Renal cortical epithelial cell (primary cell): ENCODE measurements at places on chromosomes 5 and 9. TPM values are rescaled to one million over a fixed set of nuclear protein-coding genes. Genes with fewer than 3 reads are reported as not detected.
A peak's percentile ranks its signal among the peaks of the same experiment; 100 is the strongest.

- DNase-seq = no peak
Observed at GRCh38 chr5:156695774-156696173, 154.3 kb upstream of the PPP1R2B start.

Gene EFNA5
- 27.8 and 107 TPM in 2 replicates for total RNA-seq

Gene ARL14EPL
- 0.20 TPM in 1 of 2 replicates, not detected in the other for total RNA-seq

Gene SEMA6A
- total RNA-seq = 1.0 and 6.9 TPM in 2 replicates

- peak; percentile 47 for DNase-seq
Observed at GRCh38 chr9:112601636-112602035, 115.0 kb downstream of the KIAA1958 start.

DNA sequence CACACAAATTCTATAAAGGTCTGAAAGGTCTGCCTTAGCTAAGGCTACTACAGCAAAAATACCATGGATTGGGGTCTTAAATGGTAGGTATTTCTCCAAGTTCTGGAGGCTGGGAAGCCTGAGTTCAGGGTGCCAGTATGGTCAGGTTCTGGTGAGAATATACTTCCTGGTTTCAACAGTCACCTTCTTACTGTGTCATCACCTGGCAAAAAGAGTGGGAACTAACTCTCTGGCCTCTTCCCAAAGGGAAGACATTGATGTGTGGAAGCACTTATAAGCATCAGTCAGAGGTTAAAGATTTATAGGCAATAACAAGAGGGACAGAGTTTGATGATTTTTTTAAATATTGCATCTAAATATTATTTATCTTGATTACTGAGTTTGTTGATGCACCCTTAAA is 53.0 kb downstream of the ZNF622 start:
- no peak for DNase-seq

GRCh38 chr5:1962619-1963355 is 80.1 kb upstream of the IRX4 start:
- no peak for DNase-seq

- DNase-seq = no peak
Observed at GRCh38 chr5:62328772-62329491, 22.9 kb downstream of the KIF2A start.

DNA sequence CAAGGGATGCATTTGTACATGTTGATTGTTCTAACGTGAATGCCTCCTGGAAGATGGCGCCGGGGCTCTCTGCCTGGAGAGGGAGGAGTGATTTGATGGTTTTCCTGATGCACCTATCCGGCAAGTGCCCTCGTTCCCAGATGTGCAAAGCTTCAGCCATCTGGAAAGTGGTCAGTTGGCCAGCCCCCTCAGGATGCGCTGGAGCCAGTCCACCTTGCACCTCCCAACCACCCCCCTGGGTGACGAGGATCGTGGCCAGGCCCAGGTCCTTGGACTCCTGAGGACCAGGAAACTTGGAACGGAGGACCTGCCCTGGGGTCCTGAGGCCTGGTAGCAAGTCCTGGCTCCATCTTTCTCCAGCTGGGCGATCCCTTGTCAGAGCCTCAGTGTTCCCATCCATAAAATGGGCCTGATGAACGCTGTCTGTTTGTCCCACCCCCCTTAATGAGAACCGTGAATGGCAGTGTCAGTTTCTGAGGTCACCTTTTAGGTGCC is 23.6 kb upstream of the RNU6ATAC start:
- DNase-seq = no peak

- no peak for DNase-seq
Observed at GRCh38 chr5:175718401-175719108, 60.7 kb downstream of the HRH2 start.

DNA sequence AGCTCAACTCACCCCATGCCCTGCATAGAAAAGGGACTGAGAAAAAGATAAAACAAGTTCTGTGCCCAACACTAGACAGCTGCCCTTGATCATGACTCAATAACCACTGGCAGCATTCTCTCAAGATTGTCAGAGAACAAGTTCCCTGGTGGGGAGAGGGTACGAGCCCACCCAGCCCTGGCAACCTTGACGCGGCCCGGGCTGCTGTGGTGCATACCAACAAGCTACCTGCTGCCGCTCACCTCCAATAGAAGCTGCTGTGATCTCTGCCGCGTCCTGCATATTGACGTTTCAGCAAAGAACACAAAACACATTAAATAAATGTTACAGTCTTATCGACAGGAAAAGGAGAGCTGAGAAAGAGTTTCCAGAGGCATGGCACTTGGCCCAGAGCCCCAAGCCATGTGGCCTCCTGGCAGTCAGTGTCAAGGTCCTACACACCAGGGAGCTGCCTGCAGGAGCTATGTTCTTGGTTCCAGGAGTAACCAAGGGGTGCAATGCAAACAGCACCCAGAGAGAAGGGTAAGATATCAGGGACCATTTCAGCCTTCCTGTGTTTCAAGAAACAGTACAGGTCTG is 28.3 kb downstream of the WHRN start:
- no peak for DNase-seq

Gene FOXD1
- total RNA-seq = 7.3 and 9.6 TPM in 2 replicates

GRCh38 chr9:137266162-137266527 is 11.0 kb downstream of the NELFB start:
- DNase-seq = no peak

DNA sequence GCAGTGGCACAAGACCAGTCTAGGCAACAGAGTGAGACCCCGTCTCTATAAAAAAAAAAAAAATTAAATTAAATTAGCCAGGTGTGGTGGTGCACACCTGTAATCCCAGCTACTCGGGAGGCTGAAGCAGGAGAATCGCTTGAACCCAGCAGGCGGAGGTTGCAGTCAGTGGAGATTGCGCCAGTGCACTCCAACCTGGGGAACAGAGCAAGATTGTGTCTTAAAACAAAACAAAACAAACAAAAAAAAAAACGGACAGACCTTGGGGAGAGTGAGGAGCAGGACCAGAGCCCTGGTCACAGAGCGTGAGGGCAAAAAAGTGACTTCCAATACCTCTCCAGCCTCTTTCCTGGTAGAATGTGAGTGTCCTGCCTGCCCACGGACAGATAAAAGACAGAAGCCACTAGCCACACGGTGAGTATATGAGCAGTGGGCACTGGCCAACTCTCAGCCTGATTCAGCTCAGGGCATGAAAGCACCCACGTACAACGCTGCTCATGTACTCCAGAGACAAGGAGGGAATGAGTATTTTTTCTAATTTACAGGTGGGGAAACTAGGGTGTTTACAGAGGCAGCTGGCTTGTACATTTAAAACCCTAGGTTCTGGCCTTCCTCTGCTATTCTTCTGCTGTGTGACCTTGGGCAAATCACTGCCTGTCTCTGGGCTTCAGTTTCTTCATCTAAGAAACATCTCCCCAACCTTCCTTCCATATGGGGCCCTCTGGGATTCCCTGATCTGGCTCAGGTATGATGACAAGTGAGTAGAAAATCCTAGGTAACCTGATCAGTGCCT is 1.8 kb downstream of the OLFML2A start:
- no peak for DNase-seq

Gene FAM81B
- not detected in 2 replicates for total RNA-seq

GRCh38 chr9:70352356-70352755 is 62.1 kb downstream of the KLF9 start:
- DNase-seq = peak; percentile 66

DNA sequence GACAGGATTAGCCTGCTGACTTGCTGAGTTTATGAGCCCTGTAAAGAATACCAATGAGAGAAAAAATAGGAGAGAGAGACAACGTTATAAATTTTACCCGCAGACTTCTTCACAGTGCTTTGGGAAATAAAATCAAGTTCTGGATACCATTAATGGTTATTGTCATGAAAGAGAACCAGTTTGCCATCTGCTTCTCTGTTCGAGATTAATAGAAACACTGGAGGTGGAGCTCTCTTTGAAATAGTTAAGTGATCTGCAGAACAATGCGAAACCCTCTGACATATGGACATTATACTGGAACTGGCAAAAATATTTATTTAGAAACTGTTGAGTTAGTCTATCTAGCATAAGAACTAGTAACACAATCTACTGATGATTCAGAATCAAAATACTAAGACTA is 500.7 kb downstream of the CDH12 start:
- DNase-seq = no peak

- DNase-seq = no peak
Observed at GRCh38 chr9:91694081-91694870, 255.8 kb downstream of the ROR2 start.

GRCh38 chr9:80763536-80763935 is 925.8 kb downstream of the TLE1 start:
- DNase-seq = no peak

Gene APBA1
- total RNA-seq = 0.55 and 1.2 TPM in 2 replicates

GRCh38 chr9:71721855-71722254 is 46.5 kb downstream of the CEMIP2 start:
- no peak for DNase-seq

DNA sequence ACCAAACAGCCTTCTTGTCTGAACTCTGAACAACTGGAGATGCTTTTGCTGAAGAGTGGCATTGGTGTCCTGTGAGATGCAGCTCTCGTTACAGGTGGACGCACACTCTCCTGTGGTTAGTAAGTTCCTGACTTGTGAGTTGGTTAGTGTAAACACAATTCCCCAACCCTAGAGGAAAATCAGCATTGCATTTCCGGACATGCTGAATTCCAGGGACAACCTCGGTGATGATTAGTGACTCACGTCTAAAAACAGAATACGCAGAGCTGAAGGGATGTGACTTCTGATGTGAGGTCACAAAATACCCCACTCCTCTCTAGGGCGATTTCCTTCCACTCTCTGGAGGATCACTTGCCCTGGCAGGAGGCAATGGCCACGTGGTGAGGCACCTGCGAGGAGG is 5.0 kb downstream of the OR2V2 start:
- DNase-seq = peak; percentile 79

GRCh38 chr9:35951736-35952135 is 6.2 kb downstream of the OR2S2 start:
- peak; percentile 48 for DNase-seq

Gene PCA3
- total RNA-seq = 0.05 TPM in 1 of 2 replicates, not detected in the other

Gene CCDC192
- total RNA-seq = not detected in 2 replicates
